ENCODE measurements at places on chromosomes 6 and 20.

GRCh38 chr20:58127701-58128111 is 100.7 kb downstream of the ANKRD60 start:
- DNase-seq: no peak

DNA sequence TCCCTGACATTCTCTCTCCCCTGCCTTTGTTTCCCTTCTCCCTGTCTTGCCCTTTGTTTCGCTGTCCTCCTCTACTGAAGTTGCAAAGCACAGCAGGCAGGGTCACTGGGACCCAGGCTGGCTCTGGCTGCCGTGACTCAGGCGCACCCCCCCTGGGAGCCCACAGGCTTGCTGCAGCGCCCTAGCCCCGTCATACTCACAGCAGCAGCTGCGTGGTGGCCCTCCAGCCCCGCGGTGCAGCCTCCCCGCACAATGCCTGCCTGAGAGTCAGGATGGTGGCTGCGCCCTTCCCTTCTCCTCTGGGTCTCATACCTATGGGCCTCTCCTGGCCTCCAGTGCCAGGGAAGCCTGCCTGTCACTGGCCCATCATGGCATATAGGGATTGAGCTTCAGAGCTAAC is 41.7 kb downstream of the TXNDC5 start:
- DNase-seq: no peak

- no peak for DNase-seq
Observed at GRCh38 chr6:154093231-154094044, 54.4 kb downstream of the OPRM1 start.

GRCh38 chr6:38432479-38432878 is 207.2 kb downstream of the BTBD9 start:
- no peak for DNase-seq

DNA sequence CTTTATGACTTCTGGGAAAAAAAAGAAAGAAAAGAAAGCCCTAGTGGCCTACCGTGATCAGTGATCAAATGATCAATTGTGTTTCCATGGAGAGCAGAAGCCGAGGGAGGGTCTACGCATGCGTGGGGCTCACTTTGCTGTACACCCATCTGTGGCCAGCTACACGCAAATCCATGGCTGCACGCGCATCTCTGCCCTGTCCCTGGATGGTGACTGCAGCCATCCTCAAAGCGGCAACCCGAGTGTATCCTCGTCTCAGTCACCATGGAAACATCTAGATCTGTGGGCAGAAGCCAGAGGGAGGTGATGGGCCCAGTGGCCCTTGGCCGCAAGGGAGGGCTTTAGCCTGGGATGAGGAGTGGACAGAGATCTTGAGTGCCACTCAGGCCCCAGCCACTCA is 785 bp upstream of the ULBP3 start:
- no peak for DNase-seq

DNA sequence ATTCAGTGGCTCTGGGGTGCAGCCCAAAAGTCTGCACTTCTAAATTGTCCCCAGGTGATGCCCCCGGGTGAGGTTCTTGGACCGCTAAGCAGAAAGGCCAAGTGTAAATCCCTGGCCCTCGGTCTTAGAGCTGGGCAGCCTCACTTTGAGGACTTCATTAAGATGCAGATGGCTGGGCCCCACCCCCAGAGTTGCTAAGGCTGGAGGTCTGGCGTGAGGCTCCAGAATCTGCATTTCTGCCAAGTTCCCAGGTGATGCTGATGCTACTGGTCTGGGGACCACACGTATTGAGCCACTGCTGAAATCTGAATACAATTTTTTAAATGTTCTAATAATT is 735 bp upstream of the SLC23A2 start:
- DNase-seq: peak; percentile 68

GRCh38 chr6:14647357-14647756 is 529.8 kb downstream of the CD83 start:
- DNase-seq: no peak

- DNase-seq: no peak
Observed at GRCh38 chr6:54988576-54988975, 142.0 kb downstream of the FAM83B start.

- no peak for DNase-seq
Observed at GRCh38 chr6:6920987-6921313, 186.8 kb upstream of the RREB1 start.

DNA sequence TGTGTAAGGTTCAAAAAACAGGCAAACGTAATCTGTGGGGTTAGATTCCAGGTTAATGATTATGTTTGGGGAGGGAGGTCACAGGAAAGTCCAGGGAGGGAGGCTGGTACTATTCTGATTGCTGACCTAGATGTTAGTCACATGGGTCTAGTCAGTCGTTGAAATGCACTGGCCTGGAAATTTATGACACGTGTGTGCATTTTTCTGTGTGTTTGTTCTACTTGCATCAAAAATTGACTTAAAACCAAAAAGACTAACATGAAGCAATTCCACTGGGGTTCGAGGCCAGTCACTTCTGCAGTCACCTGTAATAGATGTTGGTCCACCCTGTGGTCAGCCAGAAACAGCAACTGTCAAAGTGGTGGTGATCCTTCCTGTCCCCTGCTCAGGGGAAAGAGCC is 104.2 kb upstream of the MLN start:
- no peak for DNase-seq

- no peak for DNase-seq
Observed at GRCh38 chr6:119581220-119581619, 231.7 kb upstream of the MAN1A1 start.

DNA sequence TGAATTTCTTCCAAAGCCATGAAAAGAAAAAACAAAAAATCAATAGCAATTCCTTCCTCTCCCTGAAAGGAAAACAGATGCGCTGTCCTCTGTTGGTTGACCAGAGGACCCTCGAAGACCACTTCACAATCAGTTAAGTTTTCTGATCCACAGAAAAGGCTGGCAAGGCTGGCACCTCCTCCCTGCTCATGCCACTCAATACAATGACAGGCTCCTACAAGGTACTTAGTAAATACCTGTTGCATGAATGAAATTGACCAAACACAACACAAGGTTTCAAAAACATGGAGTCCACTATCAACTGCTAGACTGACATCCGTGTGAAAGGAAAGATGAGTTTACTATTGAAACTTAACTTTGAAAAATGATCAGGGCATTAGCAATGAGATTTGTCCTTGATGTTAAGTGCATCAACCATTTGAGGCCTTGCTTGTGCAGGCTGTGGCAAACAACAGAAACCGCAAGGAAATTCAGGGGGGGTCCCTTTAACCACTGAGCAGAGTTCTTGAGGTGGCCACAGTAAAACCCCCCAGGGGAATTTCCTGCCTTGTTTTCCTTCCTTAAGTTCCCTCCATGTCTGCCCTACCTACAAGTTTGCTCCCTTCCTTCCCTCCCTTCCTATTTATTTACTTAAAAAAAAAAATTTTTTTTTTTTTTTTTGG is 27.9 kb upstream of the RTF2 start:
- no peak for DNase-seq

DNA sequence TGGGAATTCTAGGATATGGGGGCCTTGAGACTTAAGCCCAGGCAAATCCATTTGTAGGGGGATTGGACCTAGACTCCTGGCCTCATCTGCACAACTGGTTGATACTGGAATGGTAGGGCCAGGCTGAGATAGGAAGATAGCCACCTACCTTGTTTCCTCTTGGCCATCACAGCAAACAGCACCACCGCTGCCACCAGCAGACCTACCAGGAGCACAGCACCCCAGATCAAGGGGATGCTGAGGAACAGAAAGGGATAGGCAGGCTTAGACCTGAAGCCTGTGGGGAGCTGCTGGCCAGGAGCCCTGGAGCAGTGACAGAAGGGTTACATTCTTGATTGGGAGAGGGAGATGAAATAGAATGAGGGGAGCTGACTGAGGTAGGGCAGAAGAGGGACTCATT is 3.5 kb downstream of the TREML1 start:
- DNase-seq: no peak

DNA sequence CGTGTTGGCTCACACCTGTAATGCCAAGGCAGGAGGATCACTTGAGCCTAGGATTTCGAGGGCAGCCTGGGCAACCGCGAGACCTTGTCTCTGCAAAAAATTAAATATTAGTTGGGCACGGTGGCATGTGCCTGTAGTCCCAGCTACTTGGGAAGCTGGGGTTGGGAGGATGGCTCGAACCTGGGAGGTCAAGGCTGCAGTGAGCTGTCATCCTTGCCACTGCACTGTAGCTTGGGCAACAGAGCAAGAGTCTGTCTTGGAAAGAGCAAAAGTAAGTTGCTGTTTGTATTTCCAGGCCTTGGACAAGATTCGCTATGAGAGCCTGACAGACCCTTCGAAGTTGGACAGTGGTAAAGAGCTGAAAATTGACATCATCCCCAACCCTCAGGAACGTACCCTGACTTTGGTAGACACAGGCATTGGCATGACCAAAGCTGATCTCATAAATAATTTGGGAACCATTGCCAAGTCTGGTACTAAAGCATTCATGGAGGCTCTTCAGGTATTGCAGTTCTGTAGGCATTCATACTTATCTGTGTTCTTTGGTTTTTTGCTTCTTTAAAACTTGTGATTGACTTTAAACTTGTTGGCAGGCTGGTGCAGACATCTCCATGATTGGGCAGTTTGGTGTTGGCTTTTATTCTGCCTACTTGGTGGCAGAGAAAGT is 2.3 kb downstream of the HSP90AB1 start:
- DNase-seq: no peak

GRCh38 chr6:121879149-121879548 is 443.7 kb downstream of the GJA1 start:
- DNase-seq: no peak

- DNase-seq: no peak
Observed at GRCh38 chr20:36246401-36246800, 10.1 kb downstream of the AAR2 start.

GRCh38 chr6:66307490-66307889 is 600.5 kb upstream of the EYS start:
- DNase-seq: no peak

- no peak for DNase-seq
Observed at GRCh38 chr6:34334796-34335416, 57.6 kb downstream of the NUDT3 start.

GRCh38 chr6:1129131-1129530 is 182.8 kb upstream of the FOXQ1 start:
- no peak for DNase-seq

- DNase-seq: no peak
Observed at GRCh38 chr6:14865531-14866100, 380.3 kb upstream of the JARID2 start.

DNA sequence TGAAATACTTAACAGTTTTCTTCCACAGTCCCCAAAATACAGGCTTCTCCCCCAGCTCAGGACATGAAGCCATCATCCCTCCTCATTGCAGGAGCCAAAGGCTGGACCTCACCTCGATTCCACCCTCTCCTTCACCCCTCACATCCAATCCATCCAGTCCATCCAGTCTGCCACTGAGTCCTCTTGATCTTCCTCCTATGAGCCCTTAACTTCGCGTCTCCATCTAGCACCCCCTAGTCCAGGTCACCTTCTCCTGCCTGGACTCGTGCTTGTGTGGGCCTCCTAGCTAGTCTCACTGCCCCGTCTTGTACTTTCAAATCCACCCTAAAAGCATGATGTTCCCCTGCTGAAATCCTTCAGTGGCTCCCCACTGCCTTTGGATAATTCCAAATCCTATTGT is 3.3 kb downstream of the TRIB3 start:
- DNase-seq: no peak

GRCh38 chr20:48606841-48607543 is 220.8 kb downstream of the PREX1 start:
- DNase-seq: no peak

- DNase-seq: no peak
Observed at GRCh38 chr6:158938811-158939254, 61.2 kb downstream of the RSPH3 start.

DNA sequence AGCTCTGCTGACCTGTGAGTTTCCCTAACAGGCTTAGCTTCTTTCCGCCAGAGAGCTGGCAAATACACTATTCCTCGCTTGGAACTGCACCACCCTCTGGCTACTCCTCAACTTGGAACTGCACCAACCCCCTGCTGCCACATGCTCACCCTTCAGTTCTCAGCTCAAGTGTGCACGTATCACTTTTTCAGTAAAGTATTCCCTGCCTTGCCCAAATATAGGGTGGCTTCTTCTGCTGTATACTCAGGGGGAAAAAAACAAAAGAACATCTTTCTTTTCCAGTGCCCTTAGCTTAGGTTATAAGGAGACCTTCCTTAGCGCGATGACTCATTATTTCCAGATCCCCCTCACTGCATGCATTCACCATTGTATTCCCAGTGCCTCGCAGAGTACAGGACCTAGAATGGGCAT is 21.2 kb downstream of the GNAS-AS1 start:
- DNase-seq: no peak

DNA sequence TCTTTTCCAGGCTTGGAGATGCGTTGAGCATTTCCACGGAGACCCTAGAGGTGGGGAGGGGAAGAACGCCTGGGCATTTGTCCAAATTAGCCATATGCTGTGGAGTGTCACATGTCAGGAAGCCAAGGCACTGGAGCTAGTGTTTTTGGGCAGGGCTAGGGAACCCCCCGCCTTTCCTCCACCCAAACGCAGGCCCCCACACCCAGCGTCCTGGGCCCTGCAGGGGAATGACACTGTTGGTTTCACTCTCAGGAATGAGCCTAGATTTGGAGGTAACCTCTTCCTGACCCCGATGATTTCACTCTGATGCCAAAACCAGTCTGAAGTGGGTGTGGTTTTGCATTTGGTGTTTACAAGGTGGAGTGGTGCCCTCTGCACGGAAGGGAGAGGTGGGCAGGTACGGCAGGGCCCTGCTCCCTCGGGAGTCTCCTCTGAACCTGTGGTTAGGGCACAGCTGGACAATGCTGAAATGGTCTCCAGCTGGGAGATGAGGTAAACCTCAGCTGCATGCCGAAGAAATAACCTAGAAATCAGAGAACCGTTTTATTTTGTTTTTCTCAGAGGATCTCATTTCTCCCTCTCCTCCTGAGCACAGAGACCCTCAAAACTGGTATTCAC is 29.5 kb downstream of the MTHFD1L start:
- DNase-seq: peak; percentile 21

GRCh38 chr20:38303908-38304379 is at the start of gene BPI:
Gene BPI (plus strand): TSS chr20:38304156. CDS start chr20:38304224, 68 bp downstream.
- DNase-seq: no peak

DNA sequence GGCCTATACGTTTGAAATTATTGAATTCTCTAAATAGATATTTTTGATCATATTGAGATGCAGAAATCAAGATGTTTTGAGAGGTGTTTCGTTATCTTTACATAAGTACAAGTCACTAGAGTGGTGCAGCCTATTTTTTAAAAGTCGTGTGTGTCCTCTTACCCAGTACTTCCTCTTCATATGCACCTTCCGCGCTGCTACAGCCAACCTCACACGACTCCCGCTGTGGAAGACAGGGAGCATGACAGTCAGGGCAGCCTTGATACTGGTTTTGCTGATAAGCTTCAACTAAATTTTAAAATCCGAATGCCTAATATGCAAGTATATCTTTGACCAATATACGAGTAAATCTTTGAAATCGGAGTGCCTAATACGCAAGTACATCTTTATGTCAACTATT is 16.3 kb downstream of the ROS1 start:
- no peak for DNase-seq

DNA sequence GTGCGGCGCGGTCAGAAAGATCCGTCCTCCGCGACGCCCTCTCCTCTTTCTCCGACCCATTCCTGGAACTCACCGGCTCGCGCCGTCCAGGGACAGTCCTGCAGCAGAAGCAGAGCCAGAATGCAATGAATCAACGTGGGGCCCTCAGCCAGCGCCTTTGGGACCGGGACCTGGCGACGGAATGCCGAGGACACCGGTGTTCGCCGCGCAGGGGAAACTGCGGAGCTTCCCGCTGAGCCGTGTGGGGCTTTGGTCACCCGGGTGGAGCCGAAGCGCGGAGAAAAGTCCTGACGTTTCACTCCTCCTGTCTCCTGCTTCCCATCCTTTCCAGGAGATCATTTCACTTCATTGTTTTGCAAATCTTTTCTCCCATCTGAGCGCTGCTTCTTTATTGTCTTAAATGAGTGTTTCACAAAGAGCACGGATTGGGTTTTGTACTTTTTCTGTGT is 26.5 kb downstream of the ULBP1 start:
- DNase-seq: peak; percentile 35

GRCh38 chr6:126293891-126294524 is 45.9 kb upstream of the CENPW start:
- DNase-seq: no peak
